ENCODE measurements at places on chromosomes 1 and 21.

DNA sequence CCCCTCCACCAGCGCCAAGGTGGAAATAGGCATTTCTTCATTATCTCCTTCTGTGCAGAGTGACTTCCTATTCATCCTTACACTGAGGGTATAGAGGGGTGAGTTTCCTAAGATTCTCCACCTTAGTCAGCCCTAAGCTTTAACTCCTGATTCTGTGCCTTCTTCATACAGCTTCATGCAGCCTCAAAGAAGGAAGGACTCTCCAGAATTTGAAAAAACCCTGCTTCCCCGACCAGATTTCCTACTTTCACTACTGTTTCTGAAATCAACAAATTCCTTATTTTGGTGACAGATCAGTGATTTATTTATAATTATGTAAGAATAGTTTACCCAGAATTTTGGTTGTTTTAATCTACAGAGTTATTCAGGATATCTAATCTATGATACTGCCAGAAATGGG is 28.6 kb downstream of the GFI1 start:
- DNase-seq = no peak

DNA sequence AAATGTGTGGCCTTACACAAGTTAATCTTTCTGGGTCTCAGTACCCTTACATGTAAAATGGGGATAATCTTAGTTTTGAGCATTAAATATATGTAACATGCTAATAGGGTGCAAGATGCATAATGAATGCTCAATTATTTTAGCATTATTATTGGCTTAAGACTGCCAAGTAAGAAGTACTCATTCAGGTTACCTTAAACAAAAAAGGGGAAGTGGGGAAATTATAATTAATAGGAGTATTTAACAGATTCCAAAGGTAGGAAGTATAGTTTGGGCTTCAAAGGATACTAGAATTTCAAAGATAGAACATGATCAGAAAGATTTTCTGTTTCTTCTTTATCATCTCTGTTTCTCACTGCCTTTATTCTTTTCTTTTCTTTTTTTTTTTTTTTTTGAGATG is 5.8 kb upstream of the CFAP126 start:
- DNase-seq = no peak

DNA sequence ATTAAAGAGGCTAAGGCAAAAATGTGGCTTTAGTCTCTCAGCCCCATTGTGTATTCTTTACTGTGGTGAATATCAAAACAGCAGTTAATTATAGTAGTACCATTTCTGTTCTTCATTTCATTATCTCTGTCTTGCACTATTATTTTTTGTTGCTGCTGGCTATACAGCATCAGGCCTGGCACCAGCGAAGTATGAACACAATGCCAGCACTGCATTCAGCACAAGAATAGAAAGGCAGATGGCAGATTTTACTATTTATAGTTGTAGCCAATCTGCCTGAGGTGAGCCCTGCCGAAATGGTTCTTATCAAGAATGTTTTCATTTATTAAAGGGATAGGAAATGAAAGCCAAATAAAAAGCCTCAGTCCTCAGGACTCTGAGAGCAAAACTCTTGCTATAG is 72.1 kb downstream of the GPR52 start:
- DNase-seq = no peak

- no peak for DNase-seq
Observed at GRCh38 chr1:170929835-170930554, 5.3 kb upstream of the MROH9 start.

GRCh38 chr1:237187842-237188241 is 145.9 kb downstream of the RYR2 start:
- no peak for DNase-seq

- peak; percentile 79 for DNase-seq
Observed at GRCh38 chr1:153977250-153978240, at the start of gene JTB. Gene JTB, minus strand, starts transcription at chr1:153977674. Its CDS starts 422 bp downstream, at chr1:153977252.

DNA sequence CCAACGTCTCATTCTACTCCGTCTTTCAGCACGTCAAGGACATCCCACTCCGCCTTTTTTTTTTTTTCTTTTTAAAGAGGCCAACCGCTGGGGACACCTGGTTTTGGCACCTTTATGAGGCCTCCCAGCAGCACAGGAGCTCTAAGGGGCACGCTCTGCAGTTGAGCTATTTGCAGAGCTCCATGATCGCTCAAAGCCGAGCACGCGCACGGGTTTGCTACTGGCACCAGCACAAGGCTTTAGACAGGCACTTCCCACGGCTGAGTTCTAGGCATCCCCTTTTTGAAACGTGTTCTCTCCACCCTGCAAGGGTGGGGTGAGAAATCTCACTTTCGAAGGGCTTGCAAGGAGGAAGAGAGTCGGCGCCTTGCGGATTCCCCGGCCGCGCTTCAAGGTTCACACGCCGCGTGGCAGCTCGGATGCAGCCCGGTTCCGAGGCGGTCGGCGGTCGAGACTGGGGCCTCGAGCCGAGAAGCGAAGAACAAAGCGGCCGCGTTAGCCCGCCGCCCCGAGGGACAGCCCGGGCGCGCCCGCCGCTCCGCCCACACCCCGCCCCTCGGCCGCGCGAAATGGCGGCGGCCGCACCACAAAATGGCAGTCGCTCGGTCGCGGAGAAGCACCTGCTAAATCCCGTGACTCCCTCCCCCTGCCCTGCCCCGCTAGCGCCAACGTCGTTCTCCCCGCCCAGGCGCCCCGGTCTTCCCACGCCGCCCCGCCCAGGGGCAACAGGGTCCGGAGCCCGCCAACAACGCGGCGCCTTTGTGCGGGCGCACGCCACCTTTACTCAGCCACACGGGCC is 12.9 kb upstream of the SPEN start:
- peak; percentile 84 for DNase-seq

GRCh38 chr1:34164771-34165391 is at the start of gene CSMD2:
Gene CSMD2, minus strand, starts transcription at chr1:34165230. Its CDS starts 133 bp downstream, at chr1:34165097.
- DNase-seq = no peak

GRCh38 chr1:217331698-217332097 is 299.2 kb downstream of the GPATCH2 start:
- no peak for DNase-seq

DNA sequence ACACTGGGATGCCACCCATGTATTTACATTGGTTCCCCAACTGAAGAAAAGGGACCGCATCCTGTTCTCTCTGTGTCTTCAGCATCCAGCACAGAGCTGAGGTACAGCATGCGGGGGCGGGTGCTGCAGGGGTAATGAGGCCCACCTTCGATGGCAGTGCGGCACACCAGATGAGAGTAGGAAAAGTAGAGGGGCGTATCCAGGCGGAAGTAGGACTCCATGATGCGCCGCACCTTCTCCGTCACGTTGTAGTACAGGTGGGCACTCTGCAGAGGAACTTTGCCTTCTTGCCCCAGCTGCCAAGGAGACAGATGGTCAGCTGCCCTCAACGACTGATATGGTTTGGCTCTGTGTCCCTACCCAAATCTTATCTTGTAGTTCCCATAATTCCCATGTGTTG is 10.0 kb upstream of the CLDN19 start:
- DNase-seq = no peak

GRCh38 chr1:98157524-98158313 is 236.9 kb upstream of the DPYD start:
- no peak for DNase-seq

- no peak for DNase-seq
Observed at GRCh38 chr1:168719306-168720111, 9.5 kb downstream of the DPT start.

- no peak for DNase-seq
Observed at GRCh38 chr1:26996665-26997064, 3.2 kb downstream of the TRNP1 start.

DNA sequence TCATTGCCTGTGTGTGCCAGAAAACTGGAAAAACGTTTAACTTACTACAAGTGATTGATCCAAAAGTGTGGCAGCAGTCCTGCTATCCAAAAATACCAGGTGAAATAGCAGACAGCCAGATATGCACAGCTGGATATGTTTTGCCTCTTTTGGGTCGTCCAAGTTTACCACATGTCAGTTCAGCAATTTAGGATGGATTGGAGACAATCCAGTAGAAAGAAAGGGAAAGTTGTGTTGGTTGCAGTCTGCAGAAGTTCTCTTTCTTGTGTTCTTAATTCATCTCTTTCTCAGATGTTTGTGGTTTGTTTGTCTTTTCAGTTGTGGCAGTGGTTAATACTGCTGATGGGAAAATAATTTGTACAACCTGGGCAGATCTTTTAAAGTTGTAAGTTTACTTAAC is 645.0 kb downstream of the PTPRC start:
- DNase-seq = no peak

DNA sequence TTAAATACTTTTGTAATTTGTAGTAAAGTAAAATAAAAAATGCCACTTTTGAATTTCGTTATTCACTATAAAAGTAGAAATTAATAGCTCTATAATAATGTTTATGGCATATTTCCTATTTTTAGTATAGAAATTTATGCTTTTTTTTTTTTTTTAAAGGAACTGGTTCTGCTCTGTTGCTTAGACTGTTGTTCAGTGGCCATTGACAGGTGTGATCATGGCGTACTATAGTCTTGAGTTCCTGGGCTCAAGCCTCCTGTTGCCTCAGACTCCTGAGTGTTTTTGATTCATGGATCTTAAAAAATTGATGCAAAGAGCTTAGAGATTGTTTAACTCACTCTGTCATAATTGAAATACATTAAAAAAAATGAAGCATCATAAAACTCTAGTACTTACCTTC is 53.6 kb downstream of the RPS6KC1 start:
- DNase-seq = no peak

DNA sequence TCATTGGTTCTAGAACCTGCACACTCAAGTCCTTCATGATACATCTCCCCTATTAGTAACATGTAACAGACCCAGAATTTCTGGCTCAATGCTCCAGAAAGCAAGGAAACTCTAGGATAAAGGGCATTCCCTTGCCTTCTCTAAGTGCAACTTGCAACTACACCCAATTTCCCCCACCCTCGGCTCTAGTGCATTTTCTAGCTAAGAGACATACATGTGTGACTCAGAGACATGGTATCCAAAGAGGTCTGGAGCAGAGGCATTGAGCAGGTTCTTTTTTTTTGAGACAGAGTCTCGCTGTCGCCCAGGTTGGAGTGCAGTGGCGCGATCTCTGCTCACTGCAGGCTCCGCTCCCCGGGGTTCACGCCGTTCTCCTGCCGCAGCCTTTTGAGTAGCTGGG is 132.9 kb downstream of the ZC3H11B start:
- DNase-seq = no peak

GRCh38 chr1:114107474-114108435 is 45.9 kb downstream of the SYT6 start:
- no peak for DNase-seq

GRCh38 chr1:20147846-20148570 is 8.9 kb downstream of the PLA2G2F start:
- DNase-seq = no peak

GRCh38 chr1:75985827-75986226 is 53.6 kb upstream of the ASB17 start:
- no peak for DNase-seq

- no peak for DNase-seq
Observed at GRCh38 chr1:100881687-100882086, 13.0 kb downstream of the EXTL2 start.

DNA sequence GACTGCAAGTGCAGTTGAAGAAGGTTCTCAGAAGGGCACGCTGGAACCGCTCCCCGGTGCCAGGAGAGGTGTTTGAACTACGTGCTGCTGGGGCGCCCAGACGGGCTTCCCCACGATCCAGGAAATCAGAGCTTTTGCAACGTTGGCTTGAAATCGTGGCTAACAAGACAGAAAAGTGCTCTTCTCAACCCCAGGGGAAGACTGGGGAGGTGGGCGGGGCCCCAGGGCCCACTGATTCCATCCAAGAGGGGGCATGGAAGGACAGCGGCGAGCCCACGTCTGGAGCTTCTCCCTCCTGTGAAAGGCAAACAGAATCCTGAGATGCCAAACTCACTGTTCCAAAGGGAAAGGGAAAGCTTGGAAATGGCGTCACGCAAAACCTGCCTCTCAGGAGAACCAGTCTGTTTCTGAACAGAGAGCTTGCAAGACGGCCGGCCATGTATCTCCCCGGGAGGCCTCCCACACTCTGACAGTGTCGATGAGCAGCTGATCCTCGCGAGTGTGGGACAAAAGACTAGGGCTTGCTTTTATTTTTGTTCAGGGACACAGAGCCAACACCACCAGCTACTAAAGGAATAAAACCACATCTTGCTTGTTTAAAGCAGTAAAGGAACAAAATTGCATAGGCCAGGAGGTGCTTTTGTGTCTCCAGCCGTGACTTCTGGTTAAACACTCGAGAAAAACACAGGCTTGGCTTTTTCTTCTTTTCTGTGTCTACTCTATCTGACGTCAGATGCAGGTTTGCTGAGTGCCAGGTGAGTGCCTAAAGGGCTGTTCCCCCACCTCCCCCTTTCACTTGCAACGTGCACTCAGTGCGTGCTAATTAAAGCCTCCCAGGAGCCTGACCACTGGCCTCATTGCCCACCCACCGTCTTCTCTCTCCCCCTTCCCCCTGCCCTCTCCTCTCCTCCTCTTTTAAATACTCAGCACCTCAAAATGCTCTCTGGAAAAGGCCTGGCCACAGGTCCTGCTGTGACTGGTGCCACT is 41.5 kb downstream of the LRRC3 start:
- DNase-seq = no peak

GRCh38 chr1:4594286-4594991 is 60.0 kb upstream of the AJAP1 start:
- DNase-seq = no peak

DNA sequence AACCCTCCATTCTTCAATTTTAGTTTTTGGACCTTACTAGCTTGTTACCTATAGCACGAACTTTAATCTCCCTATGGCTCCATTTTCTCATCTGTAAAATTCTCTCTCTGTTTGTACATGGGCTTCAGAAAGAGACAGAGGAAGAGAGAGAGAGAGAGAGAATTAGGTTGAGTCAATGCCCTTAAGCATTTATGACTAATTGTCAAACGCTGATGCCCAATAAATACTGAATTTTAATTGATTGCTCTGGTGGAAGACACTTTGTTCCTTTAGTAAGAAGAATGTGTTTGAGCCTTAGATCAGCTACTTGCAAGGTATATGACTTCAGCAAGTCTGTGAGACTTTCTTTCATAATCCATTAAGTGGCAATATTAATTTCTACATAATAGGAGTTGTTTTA is 743.1 kb upstream of the ADGRL4 start:
- DNase-seq = no peak

DNA sequence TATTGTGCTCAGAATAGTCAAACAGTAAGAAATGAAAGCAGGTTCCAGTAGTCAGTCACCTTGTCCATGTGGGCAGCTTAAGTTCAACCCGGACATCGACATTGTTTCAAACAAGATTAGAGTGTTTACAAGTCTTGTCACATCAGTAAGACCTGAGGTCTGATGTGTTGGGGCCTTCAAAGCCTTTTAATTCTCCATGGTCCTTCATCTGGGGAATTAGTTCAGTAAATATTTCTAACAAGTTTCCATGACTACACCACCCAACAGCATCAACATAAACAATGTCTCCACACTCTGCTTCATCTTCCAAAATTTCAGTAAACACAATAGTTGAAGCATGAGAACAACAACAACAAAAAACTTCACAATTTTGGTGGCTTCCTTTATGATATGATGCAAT is 15.1 kb upstream of the ADORA1 start:
- no peak for DNase-seq

DNA sequence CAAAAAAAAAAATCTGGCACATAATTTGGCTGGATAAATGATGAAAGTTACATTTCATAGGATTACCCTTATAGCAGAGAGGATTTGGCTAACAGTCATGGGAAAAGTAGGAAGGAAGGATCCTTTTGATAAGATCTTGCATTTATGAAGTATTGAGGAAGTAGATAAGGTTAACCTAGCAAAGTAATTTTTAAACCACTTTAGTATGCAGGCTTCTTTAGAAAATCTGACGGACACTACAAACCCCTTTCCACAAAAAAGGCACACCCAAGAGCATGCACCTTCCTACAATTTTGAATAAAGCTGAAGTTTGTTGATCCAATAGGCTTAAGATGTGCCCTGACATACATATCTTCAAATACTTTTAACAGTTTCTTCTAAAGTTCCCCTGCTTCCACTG is 275.2 kb downstream of the GRIK1 start:
- no peak for DNase-seq

- DNase-seq = no peak
Observed at GRCh38 chr21:38649120-38649519, 150.8 kb upstream of the ERG start.
